ENCODE measurements at places on chromosomes 2 and 18. TPM values are rescaled to one million over a fixed set of nuclear protein-coding genes. Genes with fewer than 3 reads are reported as not detected.

NLRC4 gene
- not detected for total RNA-seq

NDUFS1 gene
- 151 TPM for total RNA-seq

OTOF gene
- not detected for total RNA-seq

CROCC2 gene
- not detected for total RNA-seq

ABCG5 gene
- total RNA-seq = not detected
